Mucosa of descending colon (tissue), 3 donors: ENCODE measurements at places on chromosomes 2 and 18. TPM values are rescaled to one million over a fixed set of nuclear protein-coding genes. Genes with fewer than 3 reads are reported as not detected.
A peak's percentile ranks its signal among the peaks of the same experiment; 100 is the strongest.

GRCh38 chr2:227821043-227821942, 7.7 kb downstream of the CCL20 start:
- peak; percentile 73 for DNase-seq

DNA sequence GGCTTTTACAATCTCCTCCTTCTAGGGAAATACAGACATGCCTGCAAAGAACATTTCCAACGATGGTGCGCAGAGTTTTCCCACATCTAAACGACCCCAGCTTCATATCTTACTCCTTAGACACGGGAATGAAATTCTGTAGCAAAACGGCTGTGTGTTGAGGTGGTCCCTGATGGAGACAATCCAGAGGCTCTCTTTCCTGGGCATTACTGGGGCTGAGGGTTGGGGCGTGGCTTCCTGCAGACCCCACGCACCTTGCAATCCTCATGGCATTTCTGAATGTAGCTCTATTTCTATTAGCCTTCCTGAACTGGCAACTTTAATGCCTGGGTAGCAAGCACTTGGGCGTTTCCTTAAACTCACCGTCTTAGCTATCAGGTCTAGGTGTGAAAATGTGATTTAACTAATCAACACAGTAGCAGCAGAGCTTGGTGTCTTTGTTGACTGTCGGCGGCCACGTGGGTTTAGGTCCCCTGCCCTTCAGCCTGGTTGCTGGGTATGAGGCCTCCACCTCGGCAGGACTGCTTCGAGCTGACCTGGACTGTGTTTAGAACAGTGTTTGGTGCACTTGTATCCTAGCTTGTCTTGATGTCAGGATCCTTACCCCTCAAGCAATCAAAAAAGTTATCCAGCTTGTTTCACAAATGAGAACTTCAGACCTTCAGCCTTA, 242.8 kb downstream of the GBX2 start:
- DNase-seq = no peak

The CLASP1 gene
- total RNA-seq = 64.6 TPM

GRCh38 chr18:66728951-66729350, 125.1 kb upstream of the CDH19 start:
- no peak for DNase-seq
